ENCODE measurements at places on chromosomes 5 and 9.

DNA sequence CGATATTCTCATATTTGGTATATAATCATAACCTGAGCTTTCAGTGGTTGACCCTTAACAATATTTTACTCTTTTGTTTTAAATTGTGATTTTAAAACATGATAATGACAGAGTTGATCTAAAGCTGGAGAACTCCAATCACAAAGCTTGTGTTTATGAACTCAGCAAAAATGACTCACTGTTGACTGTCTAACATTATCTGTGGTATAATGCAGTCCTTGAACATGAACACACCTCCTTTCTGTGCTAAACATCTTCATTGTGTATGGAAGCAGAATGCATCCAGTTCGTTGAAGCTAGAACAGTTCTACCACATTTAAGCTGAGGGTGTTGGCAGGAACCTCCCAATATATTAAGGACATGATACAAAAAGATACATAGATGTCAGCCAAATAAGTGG is 1030.2 kb upstream of the SEMA6A start:
- no peak for DNase-seq

- no peak for DNase-seq
Observed at GRCh38 chr5:32512926-32513325, 68.4 kb upstream of the ZFR start.

GRCh38 chr5:317086-317811 is 4.3 kb upstream of the AHRR start:
- peak; percentile 38 for DNase-seq

DNA sequence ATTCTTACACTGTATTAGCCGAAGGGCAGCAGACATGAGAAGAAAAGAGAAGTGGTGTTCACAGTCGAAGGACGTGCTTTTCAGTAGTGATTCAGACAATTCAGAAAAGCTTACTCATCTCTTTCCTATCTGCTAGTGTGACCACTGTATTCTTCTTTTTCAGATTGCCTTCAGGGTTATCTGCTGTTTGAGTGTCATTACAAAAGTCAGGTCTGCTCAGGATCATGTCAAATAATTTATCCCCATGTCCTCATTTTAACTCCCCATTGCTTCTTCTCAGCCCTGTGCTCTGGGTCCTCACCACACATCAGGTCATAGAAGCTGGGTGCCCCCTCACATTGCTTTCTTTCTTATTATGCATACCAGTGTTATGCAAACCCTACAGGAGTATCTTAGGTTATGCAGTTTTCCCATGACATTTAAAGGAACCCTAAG is 394.0 kb downstream of the CETN3 start:
- no peak for DNase-seq

DNA sequence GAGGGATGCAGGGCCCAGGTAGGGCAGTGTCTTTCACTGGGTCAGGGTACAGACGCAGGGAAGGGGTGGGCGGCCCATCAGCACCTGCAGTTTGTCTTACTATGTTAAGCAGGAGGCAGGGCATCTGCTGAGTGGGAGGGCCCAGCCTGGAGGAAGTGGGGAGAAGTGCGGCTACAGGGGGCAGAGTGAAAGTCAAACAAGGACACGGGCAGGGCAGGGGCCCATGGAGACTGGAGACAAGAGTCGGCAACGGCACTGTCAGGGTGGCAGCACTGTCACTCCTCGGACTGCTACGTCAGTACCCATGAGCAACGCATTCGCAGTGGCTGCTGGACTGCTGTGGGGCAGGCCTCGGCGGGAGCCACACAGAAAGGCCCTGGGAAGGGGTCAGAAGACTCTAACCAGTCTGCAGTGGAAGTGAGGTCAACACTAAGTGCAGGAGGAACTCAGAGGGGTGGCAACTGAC is 19.7 kb downstream of the CAMSAP1 start:
- peak; percentile 44 for DNase-seq

DNA sequence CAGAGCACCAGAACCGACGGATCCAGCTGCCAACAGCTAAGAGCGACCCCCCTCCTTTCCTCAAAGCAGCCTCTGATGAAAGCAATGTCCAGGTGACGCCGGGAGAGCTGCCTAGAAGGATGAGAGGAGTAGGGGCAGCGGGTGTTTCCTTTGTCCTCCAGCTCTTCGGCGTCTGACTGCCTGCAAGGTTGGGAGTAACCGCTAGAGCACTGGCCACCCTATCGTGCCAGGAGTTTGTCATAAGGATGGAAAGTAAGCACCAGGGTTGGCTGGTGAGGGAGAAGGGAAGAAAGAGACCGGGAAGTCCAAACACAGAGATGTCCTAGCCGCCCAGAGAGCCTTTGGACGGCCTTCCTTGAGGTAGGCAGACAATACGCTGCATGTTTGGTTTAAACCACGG is 10.8 kb downstream of the MRPL36 start:
- no peak for DNase-seq

DNA sequence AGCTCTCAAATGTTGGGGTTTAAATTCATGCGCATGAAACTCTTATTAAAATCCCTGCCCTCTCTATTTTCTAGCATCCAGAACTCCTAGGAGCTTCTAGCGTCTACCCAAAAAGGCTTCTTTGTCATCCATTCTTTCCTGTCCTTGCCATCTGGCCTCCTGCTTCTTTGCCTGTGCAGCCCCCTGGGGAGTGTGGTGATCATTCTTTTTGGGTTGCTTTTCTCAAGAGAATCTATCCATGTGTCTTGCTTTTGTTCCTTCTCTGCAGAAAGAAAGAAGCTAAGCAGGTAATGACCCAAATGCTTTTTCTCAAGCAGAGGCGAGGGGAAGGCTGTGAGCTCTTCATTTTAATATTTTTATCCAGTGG is 26.6 kb downstream of the SKP2 start:
- no peak for DNase-seq

- DNase-seq: no peak
Observed at GRCh38 chr5:5383461-5383860, 39.0 kb upstream of the ICE1 start.
